ENCODE measurements at places on chromosomes 4 and X.

GRCh38 chr4:147714575-147715401, 17.1 kb upstream of the ARHGAP10 start:
- peak; percentile 65 for DNase-seq

GRCh38 chr4:78552389-78553042, 946 bp downstream of the ANXA3 start:
- no peak for DNase-seq

- no peak for DNase-seq
Observed at GRCh38 chrX:79364306-79364705, 2.8 kb downstream of the ITM2A start.

- DNase-seq = no peak
Observed at GRCh38 chr4:158802914-158803313, 34.1 kb downstream of the FNIP2 start.

GRCh38 chrX:42920752-42921151, 142.8 kb upstream of the PPP1R2C start:
- no peak for DNase-seq

All from Panc1 (cell line).